Heart right ventricle (tissue), 16 donors: ENCODE measurements at places on chromosomes 3 and 15. TPM values are rescaled to one million over a fixed set of nuclear protein-coding genes. Genes with fewer than 3 reads are reported as not detected.

- no peaks in the 10 kb centered on the region for H3K27me3 ChIP-seq
These were observed 49.5 kb downstream of the TLNRD1 start for GRCh38 chr15:81050259-81050658.

The FBXO40 gene
- total RNA-seq, result 99.3 TPM

- H3K4me1 ChIP-seq, result peaks cover 14% of the 10 kb centered on the region
- no peaks in the 10 kb centered on the region for H3K27me3 ChIP-seq
- no peaks in the 10 kb centered on the region for H3K36me3 ChIP-seq
These were observed 495 bp downstream of the CDC25A start for GRCh38 chr3:48187579-48188265.

The OXSM gene
- 17.2 TPM for total RNA-seq

DNA sequence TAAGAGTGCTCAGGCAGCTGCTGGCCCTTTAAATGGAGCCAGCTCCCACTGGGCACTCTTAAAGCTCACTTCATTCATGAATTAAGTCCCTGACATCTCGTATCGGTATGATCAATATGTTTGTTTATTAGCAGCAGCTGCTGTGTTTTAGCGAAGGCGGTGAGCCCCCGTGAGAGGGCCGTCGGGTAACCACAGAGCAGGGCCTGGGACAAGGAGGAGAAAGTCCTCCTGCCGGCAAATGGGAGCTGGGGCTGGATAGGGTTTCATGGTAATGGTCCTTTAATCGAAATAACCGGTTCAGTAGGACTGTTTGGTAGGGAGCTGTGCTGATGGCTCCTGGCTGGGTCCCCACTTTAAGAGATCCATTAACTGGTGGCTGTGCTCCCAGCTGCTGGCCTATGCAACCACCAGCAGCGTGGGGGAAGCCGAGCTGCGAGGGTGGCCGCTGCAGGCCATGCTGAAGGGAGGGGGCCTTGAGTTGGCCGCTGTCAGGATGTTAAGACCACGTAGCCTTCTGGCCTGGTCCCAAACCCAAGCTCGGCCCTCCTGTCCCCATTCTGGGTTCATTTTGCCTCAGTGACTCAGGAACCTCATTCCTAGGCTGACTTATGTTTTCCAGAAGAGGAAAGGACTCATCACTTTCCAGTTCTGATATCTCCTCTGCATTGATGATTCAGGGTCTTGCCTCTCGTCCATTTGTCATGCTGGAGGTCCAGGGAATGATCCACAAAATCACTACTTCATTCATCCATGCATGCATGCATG lies 67.6 kb upstream of the NTRK3 start:
- H3K36me3 ChIP-seq, result no peaks in the 10 kb centered on the region
- no peaks in the 10 kb centered on the region for H3K4me1 ChIP-seq
- peaks cover 23% of the 10 kb centered on the region for H3K27me3 ChIP-seq

GRCh38 chr3:23162934-23163333 lies 40.2 kb upstream of the UBE2E2 start:
- H3K27ac ChIP-seq, result no peak overlapping the region
- H3K4me3 ChIP-seq, result no peak overlapping the region
- no peaks in the 10 kb centered on the region for H3K4me1 ChIP-seq
- H3K36me3 ChIP-seq, result no peaks in the 10 kb centered on the region
- no peak for DNase-seq
